Right lobe of liver (tissue), 6 donors: ENCODE measurements at places on chromosomes 11 and 22. TPM values are rescaled to one million over a fixed set of nuclear protein-coding genes. Genes with fewer than 3 reads are reported as not detected.
A peak's percentile ranks its signal among the peaks of the same experiment; 100 is the strongest.

Gene PRG3
- total RNA-seq = not detected

Gene CBY1
- total RNA-seq = 14.4 TPM

Gene CCDC116
- total RNA-seq = not detected

Gene FLRT1
- not detected for total RNA-seq

Gene BIRC3
- 23.2 TPM for total RNA-seq

Gene STK33
- total RNA-seq = not detected

Gene MALAT1
- total RNA-seq = 5,163 TPM

Gene APOA1
- 9,594 TPM for total RNA-seq

Gene SCUBE1
- 11.7 TPM for total RNA-seq

Gene FAM168A
- total RNA-seq = 16.0 TPM

Gene OR6T1
- total RNA-seq = not detected

Gene RAG2
- total RNA-seq = not detected

- no peak for DNase-seq
These were observed 83.5 kb upstream of the FAT3 start for GRCh38 chr11:92141159-92141558.

DNA sequence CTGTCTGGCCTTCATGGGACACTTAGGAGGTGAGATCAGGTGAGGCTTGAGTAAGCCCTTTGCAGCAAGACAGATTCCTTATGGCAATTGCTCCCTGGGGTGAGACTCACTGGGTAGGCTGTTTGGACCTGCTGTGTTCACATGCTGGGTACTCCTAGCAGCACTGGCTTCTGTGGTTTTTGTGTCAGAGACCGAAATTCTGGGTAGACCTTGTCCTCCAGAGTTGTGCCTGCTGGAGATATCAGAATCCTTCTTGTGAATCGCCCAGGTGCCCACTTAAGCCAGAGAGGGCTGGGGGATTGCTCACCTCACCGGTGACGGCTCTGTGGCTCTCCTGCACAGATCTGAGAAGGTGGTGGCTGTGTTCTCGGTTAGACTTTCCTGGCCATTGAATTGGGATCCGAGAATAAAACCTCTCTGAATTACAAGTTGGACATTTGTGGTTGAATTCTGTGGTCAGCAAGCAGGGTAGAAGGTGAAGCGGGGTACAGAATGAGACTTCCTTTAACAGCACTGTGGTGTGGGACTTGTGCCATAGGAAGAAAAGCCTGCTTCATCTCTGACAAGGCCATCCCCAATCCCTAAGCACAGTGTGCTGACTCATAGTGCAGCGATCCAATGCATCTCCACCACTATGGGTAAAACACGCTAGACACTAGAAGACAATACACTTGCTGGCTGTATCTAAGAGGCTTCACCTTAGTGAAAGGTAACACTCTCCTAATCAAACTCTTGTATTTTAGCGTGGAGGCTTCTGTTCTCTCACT is 52.5 kb upstream of the TTC12 start:
- no peak for DNase-seq

DNA sequence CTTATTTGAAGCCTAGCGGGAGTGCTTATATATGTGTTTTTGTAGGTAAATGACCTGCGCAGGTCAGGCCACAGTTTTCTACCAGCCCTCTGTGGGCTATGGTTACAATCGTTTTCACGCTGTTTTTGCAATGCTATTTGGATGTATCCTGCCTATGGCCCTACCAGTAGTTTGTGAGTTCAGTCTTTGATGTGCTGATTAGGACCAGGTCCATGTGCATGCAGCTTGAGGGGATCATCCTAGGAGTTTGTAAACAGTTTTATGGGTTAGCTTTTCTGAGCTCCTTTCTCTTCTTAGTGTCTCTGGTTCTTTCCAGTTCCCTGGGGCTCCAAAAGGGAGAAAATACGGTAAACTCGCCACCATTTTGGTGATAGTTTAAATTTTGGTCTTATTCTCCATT is 142.5 kb downstream of the LDLRAD3 start:
- no peak for DNase-seq

GRCh38 chr22:37100589-37101127 is 8.9 kb downstream of the TMPRSS6 start:
- DNase-seq = no peak

- DNase-seq = no peak
These were observed 16.9 kb upstream of the SPTY2D1 start for GRCh38 chr11:18650859-18651557.

DNA sequence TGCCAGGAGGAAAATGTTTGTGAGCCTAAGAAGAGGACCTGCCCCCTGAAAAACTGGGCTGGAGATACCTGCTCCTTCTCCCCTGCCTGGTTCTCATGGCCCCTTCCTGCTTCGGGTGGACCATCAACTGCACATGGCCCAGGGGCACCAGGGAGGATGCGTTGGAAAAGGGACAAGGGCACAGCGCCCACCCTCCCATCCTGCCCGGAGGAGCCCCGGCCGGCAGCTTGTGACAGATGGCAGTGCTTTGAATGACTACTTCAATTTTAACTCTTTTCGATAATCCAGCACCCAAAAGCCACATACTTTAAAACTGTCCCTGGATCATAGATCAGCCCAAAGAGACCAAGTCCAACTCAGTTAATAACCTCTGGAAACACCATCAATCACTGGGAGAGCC is 135.8 kb upstream of the NECTIN1 start:
- no peak for DNase-seq

- DNase-seq = no peak
These were observed 1436.3 kb downstream of the TBC1D22A start for GRCh38 chr22:48198489-48199459.

GRCh38 chr22:43635101-43635500 is 177.0 kb downstream of the EFCAB6 start:
- DNase-seq = no peak

GRCh38 chr11:1869427-1870325 is 16.8 kb downstream of the LSP1 start:
- peak; percentile 50 for DNase-seq

DNA sequence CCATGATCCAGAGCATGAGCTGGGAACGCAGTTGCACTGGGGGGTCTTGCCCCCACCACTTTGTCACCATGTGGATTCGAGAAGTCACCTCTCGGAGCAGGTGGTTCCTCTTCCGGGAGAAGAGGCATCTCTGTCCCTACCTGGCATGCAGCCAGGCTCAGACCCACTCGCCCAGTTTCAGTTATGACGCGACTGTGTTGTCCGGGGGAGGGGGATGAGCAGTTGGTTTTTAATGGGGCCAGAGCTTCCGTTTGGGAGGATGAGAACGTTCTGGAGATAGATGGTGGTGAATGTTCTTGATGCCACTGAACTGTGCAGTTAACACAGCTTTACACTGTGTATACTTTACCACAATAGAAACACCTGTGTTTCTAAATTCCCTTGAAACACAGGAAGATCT is 41.5 kb downstream of the DHCR7 start:
- no peak for DNase-seq

- no peak for DNase-seq
These were observed 17.3 kb downstream of the IL10RA start for GRCh38 chr11:118003456-118003855.

DNA sequence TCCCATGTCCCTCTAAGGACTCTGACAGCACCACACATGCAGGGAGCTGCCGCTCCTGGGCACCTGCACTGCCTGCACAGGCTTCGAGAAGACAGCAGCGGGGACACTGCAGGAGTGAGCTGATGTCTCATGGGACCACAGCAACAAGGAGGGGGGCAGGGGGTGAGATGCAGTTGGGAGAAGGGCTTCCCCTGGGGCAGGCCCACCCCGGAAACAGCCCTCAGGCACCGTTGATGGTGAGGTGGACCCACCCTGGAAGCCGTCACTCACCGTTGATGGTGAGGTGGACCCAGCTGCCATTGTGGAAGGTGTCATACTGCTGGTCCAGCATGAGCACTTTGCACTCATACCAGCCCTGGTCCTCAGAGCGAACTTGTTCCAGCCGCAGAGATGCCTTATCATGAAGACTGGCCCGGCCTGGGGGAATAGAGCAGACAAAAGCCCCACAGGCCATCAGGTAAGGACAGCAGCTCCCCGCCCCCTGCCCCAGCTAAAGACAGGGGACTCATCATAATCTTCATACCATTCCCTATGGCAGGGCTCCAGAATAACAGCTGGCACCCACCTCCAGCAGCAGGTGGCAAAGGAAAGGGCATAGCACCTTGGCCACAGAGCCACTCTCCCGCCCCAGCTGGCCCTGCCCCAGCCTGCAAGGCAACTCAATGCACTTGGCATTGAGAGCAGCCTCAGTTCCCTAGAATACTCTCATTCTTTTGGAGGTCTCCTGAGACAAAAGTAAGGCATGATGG is 12.6 kb downstream of the IGSF9B start:
- no peak for DNase-seq

GRCh38 chr11:107713009-107713408 is 1.2 kb upstream of the SLN start:
- no peak for DNase-seq

- DNase-seq = no peak
These were observed 35.5 kb upstream of the SLC6A5 start for GRCh38 chr11:20563866-20564265.

GRCh38 chr11:30459306-30459705 is 126.8 kb downstream of the MPPED2 start:
- DNase-seq = no peak

- DNase-seq = no peak
These were observed 140.8 kb downstream of the TRPC6 start for GRCh38 chr11:101442936-101443521.

DNA sequence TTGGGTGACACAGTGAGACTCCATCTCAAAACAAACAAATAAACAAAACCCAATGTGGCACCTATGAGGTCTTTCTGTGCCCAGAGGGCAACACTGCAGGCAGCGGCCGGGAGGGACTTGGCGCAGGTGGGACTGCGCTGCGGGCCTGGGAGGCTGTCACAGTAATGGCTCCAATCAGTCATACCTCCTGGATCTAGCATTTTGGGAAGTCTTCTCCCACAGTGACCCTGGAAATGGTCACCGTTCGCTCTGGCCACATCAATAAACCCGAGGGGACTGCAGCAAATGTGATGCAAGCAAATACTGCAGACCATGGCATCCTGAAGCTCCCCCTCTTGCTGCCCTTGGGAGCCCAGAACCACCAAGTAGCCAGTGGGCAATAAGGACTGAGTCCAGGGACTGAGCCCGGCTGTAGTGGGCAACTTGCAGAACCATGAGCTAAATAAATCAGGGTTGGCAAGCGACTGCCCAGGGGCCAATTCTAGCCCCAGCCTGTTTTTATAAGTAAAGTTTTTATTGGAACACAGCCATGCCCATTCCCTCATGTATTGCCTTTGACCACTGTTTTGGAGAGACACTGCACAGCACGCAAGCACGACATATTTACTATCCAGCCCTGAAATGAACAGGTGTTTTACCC is 15.4 kb downstream of the SHANK2 start:
- no peak for DNase-seq

- DNase-seq = no peak
These were observed 30.5 kb downstream of the NFAM1 start for GRCh38 chr22:42401535-42402334.

GRCh38 chr11:84144531-84144930 is 858.4 kb upstream of the CCDC90B start:
- DNase-seq = no peak

DNA sequence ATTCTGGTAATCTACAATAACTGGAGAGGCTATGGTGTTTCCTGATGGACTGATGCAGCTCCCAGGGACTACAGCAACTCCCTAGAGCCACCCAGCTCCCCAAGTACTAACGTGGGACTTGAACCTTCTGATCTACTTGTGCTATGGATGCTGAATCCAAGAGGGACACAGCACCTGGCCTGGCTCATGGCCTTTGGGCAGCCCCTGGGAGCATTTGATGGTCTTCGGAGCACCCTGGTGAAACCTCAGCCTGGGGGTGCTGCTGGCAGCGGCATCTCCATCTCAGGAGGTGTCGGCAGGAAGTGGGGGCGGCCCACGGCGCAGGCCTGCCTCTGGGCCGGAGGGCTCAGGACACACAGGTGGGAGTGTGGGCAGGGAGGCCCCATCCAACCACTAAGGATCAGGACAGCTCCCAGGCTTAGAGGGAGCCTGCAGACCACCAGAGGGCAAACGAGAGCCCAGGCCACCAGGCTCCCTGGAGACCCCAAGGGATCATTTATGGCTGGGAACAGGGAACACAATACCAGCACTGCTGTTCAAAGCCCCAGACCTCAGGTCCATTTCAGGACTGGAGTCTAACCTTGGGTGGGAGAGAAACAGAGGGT is 8.7 kb downstream of the EHD1 start:
- DNase-seq = no peak

- no peak for DNase-seq
These were observed 235.1 kb downstream of the BUD13 start for GRCh38 chr11:116537709-116538108.

GRCh38 chr11:75147875-75148263 is 3.0 kb upstream of the SLCO2B1 start:
- DNase-seq = no peak

GRCh38 chr11:65499713-65500386 is 1.0 kb downstream of the MALAT1 start:
- DNase-seq = no peak

DNA sequence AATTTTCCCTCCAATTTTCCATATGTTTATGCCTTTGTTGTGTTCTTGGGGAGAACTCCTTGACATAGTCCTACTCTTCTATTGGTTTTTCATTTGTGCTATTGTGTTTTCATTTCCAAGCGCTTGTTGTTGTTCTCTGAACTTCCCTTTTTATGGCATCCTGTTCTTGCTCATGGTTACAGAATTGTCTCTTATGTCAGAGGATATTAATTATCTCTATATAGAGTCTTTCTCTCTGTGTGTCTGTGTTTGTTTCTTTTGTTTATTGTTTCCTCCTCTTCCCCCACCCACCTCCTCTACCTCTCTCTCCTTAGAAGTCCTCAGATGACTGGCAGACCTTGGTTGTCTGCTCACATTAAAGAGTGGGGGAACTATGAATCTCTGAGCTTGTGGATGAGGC is 69.9 kb downstream of the HORMAD2 start:
- DNase-seq = no peak

DNA sequence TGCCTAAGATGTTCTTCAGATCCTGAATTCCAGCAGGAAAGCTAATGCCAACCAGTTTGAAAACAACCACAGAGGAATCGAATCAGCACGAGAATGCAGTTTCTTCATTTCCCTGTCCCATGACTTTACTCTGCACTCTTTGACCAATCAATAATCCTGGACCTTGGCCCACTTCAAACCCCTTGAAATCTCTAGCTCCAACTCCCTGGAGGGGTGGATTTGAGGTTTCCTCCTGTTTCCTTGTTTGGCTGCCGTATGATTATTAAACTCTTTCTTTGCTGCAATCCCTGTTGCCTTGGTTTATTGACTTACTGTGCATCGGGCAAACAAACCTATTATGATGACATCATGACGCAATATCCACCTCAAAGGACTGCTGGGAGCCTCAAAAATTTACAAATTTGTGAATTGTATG is 109.3 kb downstream of the FBXO7 start:
- DNase-seq = no peak
